ENCODE measurements at places on chromosomes 3 and 15.

DNA sequence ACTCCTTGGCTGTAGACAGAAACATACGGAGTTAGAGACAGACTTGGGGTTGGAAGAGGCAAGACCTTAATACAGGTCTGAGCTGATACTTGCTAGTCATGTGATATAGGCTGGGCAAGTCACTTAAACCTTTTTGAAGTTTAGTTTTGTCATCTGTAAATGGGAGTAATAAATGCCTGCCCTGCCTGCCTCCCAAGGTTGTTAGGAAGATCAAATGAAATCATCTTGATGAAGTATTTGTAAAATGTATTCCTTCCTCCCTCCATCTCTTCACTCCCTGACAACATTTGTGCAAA lies 2.9 kb downstream of the PXK start:
- no peak for DNase-seq

GRCh38 chr3:170321321-170322034 lies 36.0 kb upstream of the SKIL start:
- DNase-seq, result no peak

DNA sequence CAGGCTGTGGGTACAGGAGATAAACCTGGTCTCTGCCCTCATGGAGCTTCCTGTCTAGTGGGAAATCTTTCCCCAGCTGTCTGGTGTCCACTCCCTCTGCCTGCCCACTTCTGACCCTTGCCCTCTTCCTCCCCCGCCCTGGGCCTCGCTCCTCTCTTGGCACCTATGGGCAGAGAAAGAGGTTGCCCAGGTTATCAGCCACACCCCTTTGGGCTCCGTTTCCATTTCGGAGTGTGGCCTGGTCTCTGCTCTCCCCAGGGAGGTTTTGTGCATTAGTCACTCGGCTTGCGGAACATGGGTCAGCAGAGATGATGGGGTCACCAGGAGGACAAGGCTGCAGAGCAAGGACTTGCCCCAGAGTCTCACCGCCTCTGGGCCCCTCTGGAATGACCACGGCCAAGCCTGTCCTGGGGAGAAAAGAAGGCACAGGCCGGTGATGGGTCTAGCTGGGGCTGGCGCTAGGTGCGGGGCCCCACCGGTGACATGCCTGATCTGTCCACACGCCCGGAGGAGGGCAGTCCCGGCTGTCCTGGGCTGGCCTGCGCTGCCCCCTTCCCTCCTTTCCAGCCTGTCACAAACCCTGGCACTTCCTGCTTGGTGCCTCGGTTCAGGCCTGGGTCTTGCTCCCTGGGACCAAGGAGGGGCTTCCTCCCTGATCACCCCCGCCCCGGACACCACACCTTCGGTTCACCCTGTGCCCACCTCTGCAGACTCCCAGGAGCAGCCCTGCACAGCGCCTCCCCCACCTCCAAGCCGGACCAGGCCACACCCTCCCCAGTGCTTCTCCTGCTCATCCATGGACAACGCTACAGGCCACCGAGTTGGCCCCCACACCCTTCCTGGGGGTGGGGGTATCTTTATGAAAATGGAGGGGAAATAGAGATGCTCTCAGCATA lies 35.6 kb upstream of the MUC4 start:
- no peak for DNase-seq

DNA sequence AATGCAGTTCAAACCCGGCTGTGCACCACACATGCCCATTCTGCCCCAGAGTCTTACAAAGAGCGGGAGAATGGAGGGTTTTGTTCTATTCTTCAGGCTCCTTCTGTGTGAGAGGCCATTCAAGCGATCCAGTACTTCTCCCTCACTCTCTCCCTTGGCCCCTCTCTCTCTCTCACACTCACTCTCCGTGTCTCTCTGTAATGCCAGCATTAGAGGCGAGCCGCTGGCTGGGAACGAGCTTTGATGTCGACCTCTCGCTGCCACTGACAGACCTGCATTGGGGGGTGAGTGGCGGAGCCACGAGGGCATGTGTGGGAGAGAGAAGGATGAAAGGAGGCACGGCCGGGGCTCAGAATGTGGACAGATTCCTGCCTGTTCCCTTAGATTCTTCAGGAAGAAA lies 231.7 kb upstream of the ARRDC4 start:
- no peak for DNase-seq

- DNase-seq, result no peak
Measured at GRCh38 chr15:74603789-74604705, 11.6 kb upstream of the CLK3 start.

All from CD8-positive, alpha-beta T cell (primary cell).